ENCODE measurements at places on chromosomes 4 and X.

GRCh38 chr4:41912546-41912945 lies 22.7 kb upstream of the TMEM33 start:
- DNase-seq = no peak

- no peak for DNase-seq
These were observed 676.7 kb downstream of the GALNTL6 start for GRCh38 chr4:172489861-172490260.

DNA sequence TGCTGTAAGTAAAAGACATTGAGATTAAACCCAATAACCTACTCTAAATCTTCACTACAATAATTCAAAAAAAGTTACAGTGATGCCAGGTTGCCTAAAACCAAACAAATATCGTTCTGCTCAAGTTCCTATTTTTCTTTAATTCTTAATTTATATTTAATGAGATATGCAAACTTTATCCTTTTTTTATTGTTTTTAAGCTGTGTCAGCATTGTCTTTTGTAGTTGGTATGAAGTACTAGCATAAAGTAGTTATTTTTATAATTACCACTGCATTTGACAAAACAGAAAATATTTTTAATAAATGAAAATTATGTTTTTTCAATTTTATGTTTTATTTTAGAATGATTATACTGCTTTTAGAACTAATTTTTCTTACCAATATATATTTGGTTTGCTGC lies 1431.1 kb upstream of the PCDH7 start:
- DNase-seq = no peak

DNA sequence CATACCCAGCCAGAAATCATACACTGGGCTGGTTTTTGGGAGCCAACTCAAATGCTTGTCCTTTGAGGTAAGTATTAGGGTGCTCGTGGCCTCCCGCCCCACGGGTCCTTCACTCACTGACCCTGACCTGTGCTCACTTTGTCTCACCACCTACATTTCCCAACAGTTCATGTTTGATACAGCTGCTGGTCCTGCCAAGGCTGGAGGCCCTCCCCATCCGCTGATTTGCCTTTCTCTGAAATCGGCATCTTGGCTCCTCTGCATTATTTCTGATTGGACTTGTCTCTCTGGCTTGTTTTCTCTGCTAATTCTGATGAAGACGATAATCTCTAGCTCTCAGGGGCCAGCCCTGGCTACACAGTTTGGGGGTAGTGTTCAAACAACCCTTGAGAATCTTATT lies 70.2 kb downstream of the SORBS2 start:
- no peak for DNase-seq

DNA sequence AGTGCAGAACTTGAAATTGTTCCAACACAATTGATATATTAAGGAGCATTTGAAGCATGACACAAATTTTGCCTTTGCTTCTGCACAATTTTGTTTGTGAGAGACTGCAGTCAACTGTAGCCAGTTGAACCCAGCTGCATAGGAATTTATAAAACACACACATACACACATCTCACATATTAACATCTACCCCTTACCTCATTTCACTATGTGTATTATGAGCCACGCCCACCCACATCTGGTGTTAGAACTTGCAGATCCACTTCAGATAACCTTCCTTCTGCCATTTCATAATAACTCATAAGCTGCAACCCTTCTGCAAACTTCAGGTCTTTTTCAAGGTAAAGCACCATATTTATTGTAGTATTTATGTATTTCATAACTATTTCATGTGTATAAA lies 188.1 kb upstream of the WDFY3 start:
- DNase-seq = no peak

DNA sequence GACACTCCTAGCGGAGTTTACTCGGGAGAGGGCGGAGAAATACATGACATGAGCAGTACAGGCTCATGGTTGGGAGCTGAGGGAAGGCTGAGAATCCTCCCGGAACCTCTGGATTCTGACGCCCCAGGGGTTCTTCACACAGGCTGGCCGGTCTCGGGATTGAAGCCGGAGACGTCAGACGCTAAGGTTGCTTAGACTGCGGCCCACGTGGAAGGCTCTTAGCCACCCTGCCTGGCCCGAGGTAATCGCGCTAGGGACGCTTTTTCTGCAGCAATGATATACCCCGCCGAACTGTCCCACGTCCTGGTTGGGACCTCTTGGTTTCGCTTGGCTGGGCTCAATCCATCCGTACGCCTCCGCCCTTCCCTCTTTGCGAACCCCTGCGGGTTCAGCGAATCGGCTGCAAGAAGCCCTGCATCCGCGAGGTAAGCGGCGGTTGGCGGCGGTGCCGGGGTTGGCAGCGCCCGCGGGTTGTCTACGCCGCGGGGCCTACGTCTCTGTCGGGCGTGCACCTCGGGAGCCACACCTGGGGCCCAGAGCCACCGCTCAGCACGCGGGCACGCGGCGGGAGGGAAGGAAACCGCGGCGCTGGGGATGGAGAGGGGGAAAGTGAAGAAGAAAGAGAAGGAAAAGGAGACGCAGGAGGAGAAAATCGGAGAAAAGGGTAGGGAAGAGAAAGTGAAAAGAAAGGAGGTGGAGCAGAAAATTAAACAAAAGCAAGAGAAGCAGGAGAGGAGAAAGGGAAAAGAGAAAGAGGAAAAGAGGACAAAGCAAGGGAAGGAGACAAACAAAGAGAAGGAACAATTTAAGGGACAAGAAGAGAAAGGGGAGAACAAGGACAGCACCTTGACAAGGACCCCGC lies at the start of gene ARL9:
Gene ARL9, plus strand, starts transcription at position 523 of the 862 bp plus-strand sequence. Its CDS starts 72 bp downstream, at position 595.
- peak; percentile 61 for DNase-seq

DNA sequence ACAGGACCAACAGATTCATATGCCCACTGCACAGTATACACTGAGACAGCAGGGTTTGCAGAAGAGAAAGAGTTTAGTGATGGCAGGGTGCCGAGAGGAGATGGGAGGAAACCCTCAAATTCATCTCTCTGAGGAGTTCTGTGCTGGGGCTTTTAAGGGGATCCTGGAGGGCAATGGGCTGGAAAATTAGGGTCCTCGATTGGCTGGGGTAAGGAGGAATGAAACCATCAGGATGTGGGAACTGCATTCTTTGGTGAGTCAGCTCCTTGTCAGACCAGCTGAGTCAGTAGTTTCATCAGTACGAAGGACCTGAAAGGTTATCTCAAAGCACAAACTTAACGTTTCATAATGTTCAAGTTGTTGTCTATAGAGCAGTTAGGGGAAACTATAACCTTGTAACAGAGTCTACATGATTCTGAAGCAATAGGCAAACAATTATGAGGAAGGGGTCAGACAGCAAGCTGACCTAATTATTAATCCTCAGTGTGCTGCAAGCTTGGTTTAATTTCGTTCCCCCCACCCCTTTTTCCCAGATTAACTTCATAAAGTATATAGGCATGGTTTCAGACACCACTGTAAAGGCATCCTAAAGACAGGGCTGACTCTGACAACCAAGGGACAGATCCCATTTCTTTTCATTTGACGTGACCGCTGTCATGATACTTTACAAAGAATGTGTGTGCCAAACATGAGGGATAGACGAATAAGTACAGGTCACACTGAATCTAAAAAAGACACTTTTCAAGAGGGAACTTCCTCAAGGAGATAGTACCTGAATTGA lies 1.5 kb upstream of the MSMO1 start:
- peak; percentile 94 for DNase-seq

DNA sequence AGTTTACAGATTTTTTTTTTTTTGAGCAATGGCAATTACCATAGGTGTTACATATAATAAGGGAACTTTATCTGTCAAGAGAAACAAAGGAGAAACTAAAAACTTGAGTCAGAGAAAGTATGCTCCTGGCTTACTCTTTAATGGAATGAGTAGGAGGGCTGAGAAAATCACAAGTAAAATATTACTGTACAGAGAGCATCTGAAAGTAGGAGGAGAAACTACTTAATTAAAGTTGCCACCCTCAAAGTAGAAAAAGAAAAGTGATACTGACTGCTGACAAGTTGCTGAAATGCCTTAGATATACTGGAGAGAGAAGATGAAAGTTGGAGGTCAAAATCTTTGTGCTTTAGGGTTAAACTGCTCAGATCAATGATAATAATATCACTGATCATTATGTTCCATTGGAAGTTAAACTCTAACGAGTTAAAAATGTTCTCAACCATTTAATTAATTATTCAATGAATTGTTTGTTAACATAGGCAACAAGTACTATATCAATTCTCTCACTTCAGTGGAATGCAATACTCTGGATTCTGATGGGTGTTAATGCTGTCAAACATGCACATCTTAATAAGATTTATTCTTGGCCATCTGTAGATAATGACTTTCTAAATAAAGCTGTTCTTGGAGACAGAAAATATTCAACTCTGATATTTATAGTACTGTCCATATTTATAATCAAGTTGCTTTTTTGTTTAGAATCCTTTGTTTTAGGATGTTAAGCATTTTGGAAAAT lies 61.2 kb upstream of the CAMK2D start:
- no peak for DNase-seq

DNA sequence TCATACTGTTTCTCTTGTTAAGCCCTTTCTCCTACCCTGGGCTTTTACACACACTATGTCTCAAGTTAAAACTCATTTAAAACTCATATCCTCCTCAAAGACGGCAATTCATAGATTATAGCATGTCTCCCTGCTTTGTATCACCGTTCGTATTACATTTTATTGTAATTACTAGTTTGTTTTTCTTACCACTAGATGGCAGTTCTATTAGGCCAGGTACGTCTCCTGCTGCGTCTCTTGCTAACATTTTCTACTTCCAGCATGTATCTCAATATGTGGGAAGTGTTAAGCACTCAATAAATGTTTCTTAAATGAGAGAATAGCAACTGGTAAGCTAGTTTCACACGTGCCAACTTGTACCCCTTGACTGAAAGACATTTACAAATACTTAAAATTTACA lies 450.3 kb upstream of the PCDH7 start:
- no peak for DNase-seq

DNA sequence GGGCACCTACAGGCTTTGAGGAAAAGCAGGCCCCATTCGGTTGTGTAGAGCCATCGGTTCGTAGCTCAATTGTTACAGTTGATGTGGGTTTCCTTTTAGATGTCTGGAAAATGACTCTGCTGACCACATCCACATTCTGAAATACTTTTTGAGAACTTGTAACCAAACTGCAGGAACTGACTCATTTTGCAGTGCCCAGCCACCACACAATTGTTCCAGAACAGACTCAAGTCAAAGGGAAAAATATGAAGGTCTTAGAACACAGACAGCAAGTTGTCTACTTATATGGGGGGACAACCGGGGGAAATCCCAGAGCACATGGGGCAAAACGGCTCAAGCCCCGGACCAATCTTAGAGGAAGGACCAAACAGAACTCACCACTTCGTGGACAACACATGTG lies 557.6 kb upstream of the DIPK2B start:
- peak; percentile 92 for DNase-seq

GRCh38 chrX:134692233-134692632 lies 34.0 kb upstream of the PLAC1 start:
- no peak for DNase-seq

GRCh38 chr4:123186731-123187130 lies 209.9 kb upstream of the SPRY1 start:
- DNase-seq = no peak

GRCh38 chr4:26386386-26386785 lies 65.6 kb downstream of the RBPJ start:
- no peak for DNase-seq

GRCh38 chrX:39556056-39556455 lies 541.7 kb downstream of the BCOR start:
- DNase-seq = no peak

DNA sequence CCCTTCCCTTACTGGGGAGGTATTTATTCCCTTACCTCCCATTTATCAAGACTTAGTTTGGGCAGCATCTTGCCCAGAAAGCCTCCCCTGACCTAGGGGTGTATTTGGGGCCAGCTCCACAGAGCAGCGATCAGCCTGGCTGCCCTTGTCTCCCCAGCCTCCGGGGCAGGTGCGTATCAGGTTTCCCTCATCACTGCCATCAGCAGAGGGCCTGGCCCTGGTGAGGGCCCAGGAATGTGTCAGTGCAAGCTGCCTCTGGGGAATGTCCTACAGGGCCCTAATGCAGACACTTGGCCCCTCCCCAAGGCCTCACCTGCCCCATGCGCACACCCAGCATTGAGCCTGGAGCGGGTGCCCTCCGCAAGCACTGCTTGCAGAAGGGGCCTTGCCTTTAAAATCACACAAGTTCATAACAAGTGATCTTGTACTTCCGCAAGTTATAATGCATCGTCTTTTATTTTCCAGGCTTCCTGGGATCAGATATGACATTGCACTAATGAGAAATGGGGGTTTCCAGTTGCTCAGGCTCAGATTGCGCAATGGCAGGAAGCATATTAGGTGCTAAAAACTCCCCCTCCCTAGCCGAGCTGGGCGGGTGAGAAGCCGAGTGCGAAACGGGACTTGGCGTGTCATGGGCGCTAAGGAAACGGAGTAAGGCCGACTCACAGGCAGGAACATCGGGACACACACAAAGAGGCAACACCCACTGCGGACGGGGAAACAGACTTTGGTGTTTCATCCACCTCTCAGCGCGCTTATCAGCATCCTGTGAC lies 25.4 kb upstream of the AFAP1 start:
- DNase-seq = peak; percentile 79

DNA sequence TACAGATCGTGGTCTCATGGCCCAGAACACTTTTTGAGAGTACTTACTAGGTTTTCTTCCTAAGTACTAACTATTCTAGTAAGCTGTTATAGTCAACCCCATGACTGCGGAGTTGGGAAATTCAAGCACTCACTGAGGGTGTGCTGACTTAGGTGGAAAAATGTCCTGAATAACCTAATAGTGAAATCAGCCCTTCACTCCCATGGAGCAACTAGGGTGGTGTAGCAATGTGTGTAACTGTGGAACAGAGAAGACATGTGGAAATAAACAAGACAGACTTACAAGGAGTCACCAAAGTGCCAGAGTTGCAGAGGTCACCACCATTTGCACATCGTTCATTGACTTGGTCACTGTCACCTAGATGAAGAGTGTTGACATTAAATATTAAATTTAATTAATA lies 12.1 kb upstream of the VSIG4 start:
- no peak for DNase-seq

GRCh38 chr4:31366041-31366440 lies 645.9 kb downstream of the PCDH7 start:
- peak; percentile 70 for DNase-seq

DNA sequence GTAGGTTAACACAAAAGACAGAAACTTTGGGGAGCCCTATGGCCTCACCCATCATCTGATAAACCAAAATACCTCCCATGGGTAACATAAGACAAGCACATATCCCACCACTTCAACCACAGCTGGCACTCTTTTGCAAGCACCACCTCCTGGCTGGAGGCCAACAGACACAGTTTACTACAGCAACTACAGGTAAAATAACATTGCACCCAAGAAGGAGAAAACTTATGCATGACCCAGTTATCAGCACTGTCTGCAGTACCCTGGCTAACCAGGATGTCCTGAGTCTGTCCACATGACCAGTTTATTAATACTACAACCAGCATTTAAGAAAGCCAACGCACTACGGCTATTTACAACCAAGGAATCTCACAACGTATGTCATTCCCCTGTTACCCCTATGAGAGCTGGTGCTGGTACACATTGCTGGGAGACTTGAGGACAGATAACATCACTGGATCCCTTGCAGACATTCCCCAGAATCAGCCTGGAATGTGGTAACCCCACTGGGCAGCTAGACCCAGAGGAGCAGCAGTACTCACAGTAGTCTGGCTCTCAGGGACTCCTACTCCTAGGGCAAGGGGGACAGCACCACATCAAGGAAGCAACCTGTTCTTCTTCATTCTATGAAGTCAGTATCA lies 32.0 kb downstream of the ELF2 start:
- no peak for DNase-seq

Data from fibroblast of skin of right biceps (primary cell).